RKO (cell line): ENCODE measurements at places on chromosomes 12 and 14.
A peak's percentile ranks its signal among the peaks of the same experiment; 100 is the strongest.

DNA sequence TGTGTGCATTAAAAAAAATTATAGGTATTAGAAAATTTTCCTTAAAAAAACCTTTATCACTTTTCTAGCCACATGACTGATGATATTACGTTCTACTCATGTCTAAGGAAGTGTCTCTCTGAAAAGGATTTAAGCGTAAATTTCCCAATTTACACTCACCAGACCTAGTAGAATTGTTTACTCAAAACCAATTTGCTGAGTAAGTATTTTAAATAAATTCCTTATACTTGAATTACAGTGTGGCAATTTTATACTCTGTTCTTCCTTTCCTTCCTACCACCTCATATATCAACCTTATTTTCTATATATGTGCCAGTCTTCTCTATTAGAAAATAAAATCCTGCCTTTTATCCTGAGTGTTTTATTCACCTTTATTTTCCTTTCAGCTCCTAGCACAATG, 1035.1 kb downstream of the TRHDE start:
- DNase-seq, result no peak

DNA sequence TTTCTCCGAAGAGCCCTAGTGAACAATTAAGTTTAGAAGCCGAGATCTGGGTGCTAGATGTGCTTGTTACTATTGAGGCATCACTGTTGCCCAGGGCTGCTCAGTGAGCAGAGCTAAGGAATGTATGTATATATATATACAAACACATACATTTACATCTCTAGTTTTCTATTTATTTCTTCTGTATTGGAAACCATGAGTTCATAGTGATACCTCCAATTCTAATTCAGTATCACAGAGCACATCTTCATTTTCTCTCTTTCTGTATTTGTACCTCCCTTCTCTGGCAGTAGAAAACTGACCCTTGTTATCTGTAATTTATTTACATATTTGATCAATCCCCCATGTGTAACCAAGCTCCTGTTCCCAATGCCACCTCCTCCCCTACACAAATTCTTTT, 40.7 kb upstream of the FUT8 start:
- DNase-seq, result no peak

DNA sequence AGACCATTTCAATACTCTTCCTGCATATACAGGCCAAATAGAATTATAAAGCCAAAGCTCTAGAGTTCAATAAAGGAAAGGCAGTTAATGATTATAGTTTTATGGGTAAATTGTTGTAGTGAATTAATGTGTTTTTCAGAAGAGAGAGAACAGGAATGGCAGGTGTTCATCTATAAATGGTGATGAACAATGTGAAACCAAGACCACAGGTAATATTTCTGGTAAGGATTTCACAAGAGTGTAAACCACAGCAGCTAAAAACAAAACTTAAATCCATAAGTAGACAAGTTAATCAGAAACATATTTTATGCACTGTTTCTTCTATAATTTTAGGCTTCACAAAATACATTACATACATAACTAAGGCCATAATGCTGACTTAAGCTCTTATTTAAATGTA, 204.4 kb downstream of the SYT1 start:
- no peak for DNase-seq

DNA sequence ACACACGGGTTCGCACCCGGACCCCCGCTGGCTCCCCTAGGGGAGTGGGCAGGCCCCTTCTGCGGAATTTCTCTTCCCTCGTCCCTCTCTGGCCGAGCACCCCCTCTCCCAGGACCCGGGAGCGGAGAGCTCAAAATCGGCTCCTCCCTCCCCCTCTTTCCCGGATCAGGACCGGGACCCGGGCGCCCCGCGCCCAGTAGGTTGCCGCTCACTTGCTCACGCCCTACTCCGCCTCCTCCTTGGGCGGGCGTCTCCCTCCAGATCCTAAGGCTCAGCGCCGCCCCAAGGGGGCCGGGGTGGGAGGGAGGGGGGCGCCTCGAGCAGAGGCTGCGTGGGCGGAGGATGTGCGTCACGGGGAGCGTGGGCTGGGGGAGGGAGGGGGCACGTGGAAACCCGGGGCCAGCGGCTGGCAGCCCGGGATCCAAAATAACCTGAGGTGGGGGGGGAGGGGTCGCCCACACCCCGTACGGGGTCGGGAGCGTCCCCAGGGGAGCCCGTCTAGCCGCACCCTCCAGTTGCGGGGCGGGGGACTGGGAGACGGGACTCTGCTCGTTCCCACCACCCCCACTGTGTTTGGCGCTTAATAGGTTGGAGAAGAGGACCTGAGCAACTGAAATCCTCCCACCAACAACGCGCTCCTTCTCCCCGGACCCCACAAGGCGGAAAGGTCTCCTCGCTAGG, 1.8 kb upstream of the NAB2 start:
- DNase-seq, result peak; percentile 92

- DNase-seq, result peak; percentile 52
Observed at GRCh38 chr14:96567289-96567899, 65.2 kb downstream of the PAPOLA start.

- no peak for DNase-seq
Observed at GRCh38 chr12:118127867-118128266, 8.1 kb upstream of the PEBP1 start.

DNA sequence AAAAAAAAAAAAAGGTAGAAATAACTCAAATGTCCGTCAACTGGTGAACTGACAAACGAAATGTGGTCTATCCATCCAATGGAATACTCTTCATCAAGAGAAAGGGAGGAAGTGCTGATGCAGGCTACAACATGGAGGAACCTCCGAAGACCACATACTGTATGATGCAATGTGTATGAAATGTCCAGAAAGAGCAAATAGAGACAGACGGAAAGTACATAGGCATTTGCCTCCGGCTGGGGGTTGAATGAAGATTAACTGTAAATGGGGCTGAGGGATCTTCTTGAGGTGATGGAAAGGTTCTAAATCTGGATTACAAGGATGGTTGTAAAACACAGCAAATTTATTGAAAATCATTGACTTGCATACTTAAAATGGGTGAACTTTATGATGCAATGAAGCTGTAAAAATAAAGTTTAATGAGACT, 35.4 kb downstream of the DLK1 start:
- no peak for DNase-seq

GRCh38 chr12:13534645-13535398, 338.3 kb downstream of the EMP1 start:
- peak; percentile 46 for DNase-seq

- DNase-seq, result peak; percentile 54
Observed at GRCh38 chr14:59484639-59485175, 390 bp downstream of the JKAMP start.

DNA sequence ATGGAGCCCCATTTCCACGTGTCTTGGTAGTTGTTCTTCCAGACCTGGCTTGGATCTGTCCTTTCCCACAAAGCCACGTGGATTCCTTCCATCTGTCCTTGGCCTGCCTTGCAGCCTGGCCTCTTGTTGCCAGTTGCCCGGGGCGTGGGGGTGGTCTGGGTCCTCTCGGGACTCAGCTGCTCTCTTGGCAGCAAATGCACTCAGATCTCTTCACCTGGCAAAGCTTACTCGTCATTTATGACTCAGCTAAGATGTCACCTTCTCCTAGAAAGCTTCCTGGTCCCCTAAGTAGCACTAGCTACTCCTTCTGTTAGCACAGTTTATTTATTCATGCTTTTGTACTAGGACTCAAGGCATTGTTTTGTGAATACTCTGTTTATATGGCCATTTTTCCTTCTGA, 13.6 kb downstream of the PLEKHG3 start:
- peak; percentile 6 for DNase-seq

DNA sequence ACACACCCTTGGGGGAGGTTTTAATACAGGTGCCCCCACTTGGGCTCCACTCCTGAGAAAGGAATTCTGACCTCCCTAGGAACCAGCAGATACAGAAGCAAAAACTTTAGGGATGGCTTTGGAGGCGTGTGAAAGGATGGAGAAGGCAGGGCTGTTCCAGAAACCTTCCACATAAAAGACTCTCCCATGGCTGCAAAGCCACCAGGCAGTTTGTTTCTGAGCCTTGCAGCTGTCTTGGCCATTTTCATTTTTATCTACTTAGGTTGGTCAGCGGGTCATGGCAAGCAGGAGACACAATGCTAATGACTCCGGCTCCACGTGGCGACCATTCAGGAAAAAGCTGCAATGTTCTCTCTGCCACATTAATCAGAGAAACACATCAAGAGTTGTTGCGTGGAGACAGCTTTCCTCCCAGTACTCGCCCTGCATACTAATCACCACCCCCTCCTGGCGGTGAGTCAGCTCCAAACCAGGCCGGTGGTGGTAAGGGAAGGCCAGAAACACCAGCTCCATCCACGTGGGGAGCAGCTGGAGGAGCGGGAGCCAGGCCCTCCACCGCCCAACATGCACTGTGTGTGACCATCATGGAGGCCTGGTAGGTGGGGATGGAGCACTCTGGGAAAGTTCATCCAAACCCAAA, 30.9 kb upstream of the IRF2BPL start:
- DNase-seq, result peak; percentile 84
